ENCODE measurements at places on chromosomes 12 and 14.

- DNase-seq: no peak
Measured at GRCh38 chr12:67754933-67755697, 106.6 kb downstream of the DYRK2 start.

GRCh38 chr12:57258977-57259970, 8.3 kb upstream of the STAC3 start:
- DNase-seq: no peak

GRCh38 chr12:81080431-81080983, 2.6 kb downstream of the ACSS3 start:
- no peak for DNase-seq

GRCh38 chr14:64702493-64703394, 1.5 kb upstream of the PLEKHG3 start:
- no peak for DNase-seq

DNA sequence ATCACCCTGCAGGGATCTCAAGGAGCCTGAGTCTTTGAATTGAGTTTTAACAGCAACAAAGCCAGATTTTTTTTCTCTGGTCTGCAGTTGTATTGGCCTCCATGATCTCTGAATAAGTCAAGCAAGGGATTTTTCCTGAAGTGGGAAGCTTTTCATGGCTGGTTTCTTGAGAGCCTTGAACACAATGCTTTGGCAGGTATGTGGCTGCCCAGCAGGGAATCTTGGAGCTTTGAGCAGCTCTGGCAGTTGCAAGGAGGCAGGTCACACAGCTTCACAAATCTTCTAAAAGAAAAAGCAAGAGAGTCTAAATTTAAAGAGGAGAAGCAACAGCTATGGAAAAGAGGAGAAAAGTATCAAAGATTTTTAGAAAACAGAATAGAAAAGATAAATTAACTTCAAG, 60.1 kb downstream of the RPS29 start:
- DNase-seq: no peak

DNA sequence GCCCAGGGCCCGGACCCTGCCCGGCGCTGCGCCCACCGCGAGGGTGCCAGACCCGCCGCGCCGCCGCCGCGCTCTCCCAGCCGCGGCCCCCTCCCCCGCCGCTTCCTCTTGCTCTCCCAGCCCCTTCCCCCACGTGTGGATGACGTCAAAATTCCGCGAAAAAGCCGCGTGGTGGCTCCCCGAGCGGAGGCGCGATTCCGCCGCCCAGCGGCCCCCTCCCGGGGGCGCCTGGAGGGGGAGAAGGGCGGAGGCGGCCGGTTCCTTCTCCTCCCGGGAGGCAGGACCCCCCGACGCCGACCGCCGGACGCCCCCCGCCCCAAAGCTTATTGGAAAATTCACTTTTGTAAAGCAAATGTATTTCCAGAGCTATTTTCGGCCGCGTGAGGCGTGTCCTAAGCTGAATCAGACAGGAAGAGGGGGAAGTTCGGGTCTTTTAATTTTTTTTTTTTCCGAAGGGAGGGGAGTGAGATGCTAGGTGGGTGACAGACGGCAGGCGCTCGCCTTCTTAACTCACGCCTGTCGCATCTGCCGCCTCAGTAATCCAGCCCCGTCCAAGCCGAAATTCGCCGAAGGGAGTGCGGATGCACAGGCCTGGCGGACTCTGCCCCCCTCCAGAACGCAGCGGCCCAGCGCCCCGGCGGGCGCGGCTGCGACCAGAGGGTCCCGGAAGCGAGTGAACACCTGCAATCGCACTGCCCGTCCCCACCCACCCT, 4.1 kb upstream of the CCND2 start:
- DNase-seq: peak; percentile 32

- no peak for DNase-seq
Measured at GRCh38 chr12:66960704-66961690, 282.1 kb upstream of the GRIP1 start.

GRCh38 chr14:62064751-62065323, 302.6 kb downstream of the SNAPC1 start:
- DNase-seq: no peak

DNA sequence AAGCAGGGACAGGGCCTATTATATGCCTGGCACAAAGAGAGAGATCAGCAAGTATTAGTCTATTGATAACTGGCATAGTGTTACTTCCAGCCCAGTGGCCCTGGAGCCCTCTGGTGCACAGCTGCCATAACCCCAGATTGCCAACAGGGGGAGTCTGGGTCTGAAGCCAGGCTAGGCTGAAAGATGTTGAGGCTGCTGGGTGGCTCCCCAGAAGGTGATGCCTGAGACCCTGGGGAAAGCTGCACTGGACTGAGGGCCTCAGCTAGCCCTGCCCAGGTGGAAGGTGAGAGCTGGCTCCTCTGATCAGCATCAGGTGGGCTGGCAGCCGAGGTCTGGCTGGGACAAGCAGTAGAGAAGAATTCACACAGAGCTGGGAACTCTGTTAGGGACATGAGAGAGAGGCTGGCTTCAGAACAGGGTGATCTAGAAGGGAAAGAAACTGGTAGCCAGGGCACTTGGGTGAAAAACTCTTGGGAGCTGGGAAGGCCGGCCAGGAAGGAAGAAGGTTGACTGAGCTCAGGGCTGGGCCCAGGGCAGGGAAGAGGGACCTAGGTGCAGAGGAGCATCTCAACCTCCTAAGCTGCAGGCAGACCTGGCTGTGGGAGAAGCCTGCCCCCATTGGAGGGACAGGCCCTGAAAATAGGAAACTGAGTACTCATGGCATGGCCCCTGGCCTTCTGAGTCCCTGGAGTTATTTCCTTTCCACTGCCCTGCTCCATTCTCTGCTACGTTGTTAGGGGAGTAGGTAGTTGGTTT, 3.9 kb downstream of the GZMH start:
- no peak for DNase-seq

DNA sequence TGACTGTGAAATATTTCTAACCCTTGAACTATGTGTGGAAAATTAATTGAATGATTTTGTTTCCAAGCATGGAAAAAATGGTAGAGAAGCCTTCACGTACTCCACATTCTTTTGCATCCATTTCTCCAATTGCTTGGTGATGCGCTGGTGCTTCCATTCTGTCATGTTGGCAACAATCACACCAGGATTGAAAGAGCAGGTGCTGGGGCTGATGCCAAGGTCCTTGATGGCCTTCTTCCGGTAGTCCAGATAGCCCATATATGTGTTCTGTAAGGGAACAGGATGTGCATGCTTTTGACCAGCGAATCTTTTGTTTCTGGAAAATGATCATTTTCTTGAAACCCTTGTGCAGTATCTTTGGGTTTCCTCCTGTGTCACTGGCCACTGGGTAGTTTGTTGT, 28.6 kb downstream of the TDG start:
- no peak for DNase-seq

- no peak for DNase-seq
Measured at GRCh38 chr12:87991483-87991882, 37.7 kb downstream of the C12orf50 start.

DNA sequence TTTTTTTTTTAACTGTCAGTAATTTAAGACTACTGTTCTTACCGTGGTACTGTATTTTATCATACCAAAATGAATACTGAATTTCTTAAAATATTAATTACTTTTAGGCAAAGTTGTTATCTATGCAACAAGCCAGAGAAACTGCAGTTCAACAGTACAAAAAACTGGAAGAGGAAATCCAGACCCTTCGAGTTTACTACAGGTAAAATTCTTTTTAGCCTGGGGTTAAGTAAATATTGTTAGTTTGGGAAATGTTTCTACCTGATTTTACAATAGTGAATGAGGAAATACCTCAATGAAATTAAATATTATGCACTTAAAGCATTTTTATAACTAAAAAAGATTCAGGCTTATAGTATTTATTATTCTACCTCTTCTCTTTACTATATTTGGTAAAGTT, 172.3 kb downstream of the FOXA1 start:
- no peak for DNase-seq

GRCh38 chr12:58877243-58877743, 43.0 kb downstream of the LRIG3 start:
- DNase-seq: no peak

- no peak for DNase-seq
Measured at GRCh38 chr14:93759719-93760307, 28.5 kb downstream of the PRIMA1 start.

- no peak for DNase-seq
Measured at GRCh38 chr14:103223818-103224352, 100.6 kb downstream of the TNFAIP2 start.

- DNase-seq: no peak
Measured at GRCh38 chr12:96980991-96981414, 73.9 kb downstream of the NEDD1 start.

DNA sequence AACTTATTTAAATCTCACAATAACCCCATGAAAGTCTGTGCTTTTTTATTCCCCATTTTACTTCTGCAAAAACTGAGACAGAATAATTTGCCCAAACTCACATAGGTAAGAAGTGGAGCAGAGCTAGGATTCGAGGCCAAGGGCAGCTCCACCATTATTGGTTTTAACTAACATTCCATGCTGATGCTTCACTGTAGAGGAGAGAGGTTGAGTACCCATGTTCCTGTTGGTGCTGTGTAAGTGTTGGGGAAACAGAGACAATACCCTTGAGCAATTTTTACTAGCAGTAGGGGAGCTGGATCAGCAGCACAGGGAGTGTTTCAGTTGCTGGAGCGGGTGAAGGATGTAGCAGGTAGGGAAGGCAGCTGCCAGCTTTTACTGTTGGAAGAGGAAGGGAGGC, 21.1 kb downstream of the RASSF8 start:
- no peak for DNase-seq

GRCh38 chr14:77151918-77152588, 10.5 kb upstream of the ZDHHC22 start:
- no peak for DNase-seq

- no peak for DNase-seq
Measured at GRCh38 chr14:70789961-70790360, 19.4 kb downstream of the MAP3K9 start.

GRCh38 chr14:70188659-70189455, at the start of gene SLC8A3:
SLC8A3 (minus strand) TSS chr14:70188951; CDS start chr14:70168422, 20,529 bp downstream.
- peak; percentile 37 for DNase-seq

- no peak for DNase-seq
Measured at GRCh38 chr14:93685121-93685895, 103.0 kb downstream of the PRIMA1 start.

- peak; percentile 36 for DNase-seq
Measured at GRCh38 chr12:29929295-29929694, 145.6 kb upstream of the TMTC1 start.

DNA sequence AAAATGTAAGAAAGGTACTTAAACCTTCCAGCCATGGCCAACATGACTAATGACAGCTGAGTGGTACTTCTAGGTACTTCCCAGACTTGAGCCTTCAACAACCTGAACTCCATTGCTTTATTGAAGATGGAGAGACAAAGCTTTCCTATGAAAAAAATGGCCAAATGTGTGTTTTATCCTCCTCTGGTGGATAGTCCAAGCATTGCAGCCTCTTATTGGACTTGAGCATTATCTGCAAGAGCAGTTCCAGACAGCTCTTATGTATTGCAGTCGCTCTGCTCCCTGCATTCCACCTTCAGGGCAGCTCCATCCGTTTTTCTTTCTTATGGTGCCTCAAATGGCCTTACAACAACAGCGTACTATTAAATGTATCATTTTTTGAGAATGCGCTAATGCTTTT, 588.2 kb downstream of the NRXN3 start:
- peak; percentile 60 for DNase-seq

GRCh38 chr12:117118838-117119591, 19.8 kb upstream of the TESC start:
- DNase-seq: no peak

- DNase-seq: no peak
Measured at GRCh38 chr14:99258341-99258861, 13.6 kb downstream of the BCL11B start.

- no peak for DNase-seq
Measured at GRCh38 chr12:48185181-48185919, 1.9 kb downstream of the CCDC184 start.

- DNase-seq: no peak
Measured at GRCh38 chr12:116861320-116861719, 19.9 kb downstream of the HRK start.

DNA sequence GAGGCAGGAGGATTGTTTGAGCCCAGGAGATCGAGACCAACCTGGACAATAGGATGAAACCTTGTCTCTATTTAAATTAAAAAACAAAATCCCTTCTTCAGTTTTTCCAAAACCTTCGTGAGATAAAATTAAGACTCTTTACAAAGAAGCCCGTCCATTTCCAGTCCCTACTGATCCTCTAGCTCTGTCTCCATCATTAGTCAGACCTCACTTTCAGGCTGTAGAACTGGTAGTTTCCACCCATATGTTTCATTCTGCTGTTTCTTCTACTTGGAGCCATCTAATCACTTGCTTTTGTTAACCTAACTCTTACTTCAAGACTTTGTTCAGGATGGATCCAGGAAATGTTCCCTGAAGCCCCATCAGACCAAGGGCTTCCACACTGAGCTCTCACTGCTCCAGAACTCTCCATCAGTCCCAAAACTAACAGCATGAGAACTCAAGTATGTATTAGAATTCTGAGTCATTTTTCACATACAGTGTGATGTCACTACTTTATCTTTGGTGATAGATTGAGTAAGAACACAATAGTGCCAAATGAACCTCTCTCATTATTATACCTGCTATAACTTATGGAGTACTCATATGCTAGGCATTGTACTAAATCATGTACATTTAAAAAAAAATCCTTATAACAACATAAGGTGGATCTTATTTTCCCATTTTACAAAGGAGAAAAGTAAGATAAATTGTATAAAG, 90.8 kb downstream of the PRICKLE1 start:
- DNase-seq: no peak

DNA sequence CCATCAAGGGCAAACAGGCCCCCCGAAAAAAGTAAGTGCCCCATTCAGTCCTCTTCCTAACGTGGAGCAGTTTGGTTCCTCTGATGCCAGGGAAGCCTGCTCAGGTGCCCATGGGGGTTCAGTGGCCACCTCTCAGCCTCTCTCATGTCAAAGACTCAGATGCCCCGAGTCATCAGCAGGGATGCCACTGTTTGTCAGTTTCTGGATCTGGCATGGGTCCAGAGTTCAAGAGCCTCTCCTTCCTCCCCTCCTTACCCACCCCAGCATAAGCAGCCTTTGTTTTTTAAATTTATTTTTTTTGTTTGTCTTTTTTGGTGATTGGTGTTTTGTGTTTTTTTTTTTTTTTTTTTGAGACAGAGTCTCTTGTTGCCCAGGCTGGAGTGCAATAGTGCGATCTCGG, 11.3 kb downstream of the KMT5A start:
- DNase-seq: no peak

- DNase-seq: peak; percentile 24
Measured at GRCh38 chr14:84927096-84927827, 602.7 kb upstream of the FLRT2 start.

DNA sequence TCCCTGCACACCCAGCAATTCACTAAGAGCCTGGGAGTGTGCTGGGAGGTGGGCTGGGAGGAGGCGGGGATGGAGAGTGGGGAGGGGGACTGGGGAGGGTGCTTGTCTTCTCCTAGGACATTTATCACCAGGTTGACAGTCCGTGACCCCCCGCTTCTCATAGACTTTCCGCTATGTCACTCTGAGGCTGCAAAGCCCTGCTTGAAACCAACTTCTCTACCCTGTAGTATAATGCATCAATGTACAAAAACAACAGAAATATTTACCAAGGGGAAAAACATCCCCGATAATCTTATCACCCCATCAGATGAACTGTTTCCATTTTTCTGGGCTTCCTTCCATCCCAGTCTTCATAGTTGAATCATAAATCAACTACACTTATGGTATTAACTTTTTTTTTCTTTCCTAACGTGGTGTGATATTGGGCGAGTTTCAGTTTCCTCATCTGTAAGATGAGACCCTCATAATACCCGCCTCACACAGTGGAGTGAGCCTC, 28.6 kb upstream of the BATF start:
- DNase-seq: no peak

- no peak for DNase-seq
Measured at GRCh38 chr12:84825149-84825548, 87.5 kb downstream of the SLC6A15 start.

All from NCI-H1930 (cell line).